NCI-H1048 (cell line): ENCODE measurements at places on chromosomes 5 and 9.

- no peak for DNase-seq
Observed at GRCh38 chr5:83337453-83338035, 134.0 kb upstream of the VCAN start.

- DNase-seq: no peak
Observed at GRCh38 chr5:172606156-172606785, 34.8 kb upstream of the NEURL1B start.

GRCh38 chr9:37444890-37445289, 20.4 kb downstream of the ZBTB5 start:
- no peak for DNase-seq

GRCh38 chr5:151295791-151296477, 7.6 kb downstream of the SLC36A3 start:
- DNase-seq: no peak

DNA sequence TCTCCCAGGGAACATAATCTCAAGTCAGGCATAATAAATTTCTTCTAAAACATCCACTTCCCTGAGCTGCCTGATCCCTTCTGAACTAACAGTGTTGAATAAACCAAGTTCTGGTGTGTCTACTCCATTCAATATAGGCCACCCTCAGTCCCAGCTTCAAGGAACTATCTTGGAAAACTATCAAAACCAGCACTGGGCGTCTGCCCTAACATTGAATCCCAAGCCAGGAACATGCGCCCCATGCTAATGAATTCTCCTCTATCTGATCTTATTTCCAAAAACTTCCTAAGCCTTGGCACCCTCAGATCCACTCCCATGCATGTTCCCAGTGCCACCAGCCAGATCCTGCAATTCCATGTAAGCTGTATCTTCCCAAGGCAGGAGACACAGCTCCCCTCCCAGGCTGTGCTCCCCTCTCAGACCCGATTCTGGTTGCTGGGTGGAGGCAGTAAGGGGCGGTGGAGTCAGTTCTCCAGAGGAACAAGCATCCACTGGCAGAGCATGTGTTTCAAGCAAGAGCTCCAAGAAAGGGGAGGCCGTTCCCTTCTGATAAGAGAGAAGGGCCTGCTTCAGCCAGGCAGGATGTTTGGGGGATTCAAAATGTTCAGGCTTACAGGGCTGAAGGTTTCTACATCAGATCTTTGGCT, 13.1 kb upstream of the FOXI1 start:
- DNase-seq: no peak

GRCh38 chr5:15021266-15022046, 149.9 kb upstream of the ANKH start:
- DNase-seq: no peak

GRCh38 chr9:93305497-93306020, 121.6 kb downstream of the WNK2 start:
- DNase-seq: no peak

- no peak for DNase-seq
Observed at GRCh38 chr5:16260000-16260399, 80.4 kb upstream of the MARCHF11 start.

DNA sequence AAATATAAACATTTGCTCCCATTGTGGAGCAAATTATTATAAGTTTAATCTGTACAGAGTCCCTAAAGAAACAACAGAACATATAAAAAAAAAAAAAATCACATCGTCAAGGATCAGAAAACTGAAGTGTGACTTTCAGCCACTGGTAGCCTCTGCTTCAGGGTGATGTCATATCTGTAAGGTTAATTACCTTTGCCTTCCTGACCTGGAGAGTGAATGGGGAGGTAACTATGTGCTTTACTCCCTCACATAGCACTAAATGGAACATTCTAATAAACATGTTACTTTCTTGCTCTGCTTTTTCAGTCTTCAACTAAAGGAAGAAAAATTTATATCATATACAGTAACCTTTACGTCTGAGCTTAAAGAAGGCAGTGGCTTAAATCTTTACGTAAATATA, 70.3 kb upstream of the TRPM3 start:
- DNase-seq: no peak

DNA sequence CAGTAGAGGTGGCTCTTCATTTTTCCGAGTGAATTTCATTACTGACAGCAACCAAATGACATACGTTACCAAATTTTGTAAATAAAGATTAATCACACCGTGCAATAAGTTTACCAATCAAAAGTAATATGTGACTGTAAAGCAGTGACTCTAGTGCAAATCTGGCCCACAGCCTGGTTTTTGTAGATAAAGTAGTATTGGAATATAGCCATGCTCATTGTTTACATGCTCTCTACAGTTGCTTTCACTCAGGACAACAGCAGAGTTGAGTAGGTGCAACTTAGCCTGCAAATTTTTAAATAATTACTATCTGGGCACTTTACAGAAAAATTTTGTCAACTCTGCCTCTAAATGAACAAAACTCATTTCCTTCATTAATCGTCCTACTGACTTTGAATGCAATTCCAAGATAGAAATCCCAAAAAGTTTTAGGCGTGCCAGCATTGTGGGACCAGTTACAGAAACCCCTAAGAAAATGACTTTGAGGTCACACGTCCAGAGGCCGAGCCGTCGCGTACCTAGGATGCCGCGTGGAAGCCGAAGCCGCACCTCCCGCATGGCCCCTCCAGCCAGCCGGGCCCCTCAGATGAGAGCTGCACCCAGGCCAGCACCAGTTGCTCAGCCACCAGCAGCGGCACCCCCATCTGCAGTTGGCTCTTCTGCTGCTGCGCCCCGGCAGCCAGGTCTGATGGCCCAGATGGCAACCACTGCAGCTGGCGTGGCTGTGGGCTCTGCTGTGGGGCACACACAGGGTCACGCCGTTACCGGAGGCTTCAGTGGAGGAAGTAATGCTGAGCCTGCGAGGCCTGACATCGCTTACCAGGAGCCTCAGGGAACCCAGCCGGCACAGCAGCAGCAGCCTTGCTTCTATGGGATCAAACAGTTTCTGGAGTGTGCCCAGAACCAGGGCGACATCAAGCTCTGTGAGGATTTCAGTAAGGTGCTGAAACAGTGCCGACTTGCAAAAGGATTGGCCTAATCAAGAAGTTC, 180.7 kb upstream of the TLE4 start:
- DNase-seq: no peak

- no peak for DNase-seq
Observed at GRCh38 chr5:168449166-168449565, 37.1 kb upstream of the RARS1 start.

- DNase-seq: no peak
Observed at GRCh38 chr9:35743452-35743851, 5.6 kb downstream of the GBA2 start.

DNA sequence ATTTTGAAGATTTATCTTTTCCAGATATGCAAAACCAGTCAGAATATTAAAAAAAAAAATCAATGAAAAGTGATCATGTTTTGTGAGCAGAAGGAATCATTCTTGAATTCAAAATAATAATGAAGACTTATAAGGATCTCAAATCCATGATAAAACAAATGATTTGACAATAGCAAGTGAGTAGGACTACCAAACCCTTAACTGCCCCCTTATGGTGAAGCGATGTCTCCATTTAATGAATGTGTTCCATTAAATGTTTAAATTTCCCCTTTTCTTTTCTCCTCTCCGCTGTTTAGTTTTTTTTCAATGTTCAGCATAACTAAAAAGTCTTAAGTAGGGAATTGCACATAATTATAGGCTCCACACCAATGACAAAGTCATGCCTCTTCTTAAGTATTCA, 12.2 kb upstream of the MARCHF3 start:
- no peak for DNase-seq

DNA sequence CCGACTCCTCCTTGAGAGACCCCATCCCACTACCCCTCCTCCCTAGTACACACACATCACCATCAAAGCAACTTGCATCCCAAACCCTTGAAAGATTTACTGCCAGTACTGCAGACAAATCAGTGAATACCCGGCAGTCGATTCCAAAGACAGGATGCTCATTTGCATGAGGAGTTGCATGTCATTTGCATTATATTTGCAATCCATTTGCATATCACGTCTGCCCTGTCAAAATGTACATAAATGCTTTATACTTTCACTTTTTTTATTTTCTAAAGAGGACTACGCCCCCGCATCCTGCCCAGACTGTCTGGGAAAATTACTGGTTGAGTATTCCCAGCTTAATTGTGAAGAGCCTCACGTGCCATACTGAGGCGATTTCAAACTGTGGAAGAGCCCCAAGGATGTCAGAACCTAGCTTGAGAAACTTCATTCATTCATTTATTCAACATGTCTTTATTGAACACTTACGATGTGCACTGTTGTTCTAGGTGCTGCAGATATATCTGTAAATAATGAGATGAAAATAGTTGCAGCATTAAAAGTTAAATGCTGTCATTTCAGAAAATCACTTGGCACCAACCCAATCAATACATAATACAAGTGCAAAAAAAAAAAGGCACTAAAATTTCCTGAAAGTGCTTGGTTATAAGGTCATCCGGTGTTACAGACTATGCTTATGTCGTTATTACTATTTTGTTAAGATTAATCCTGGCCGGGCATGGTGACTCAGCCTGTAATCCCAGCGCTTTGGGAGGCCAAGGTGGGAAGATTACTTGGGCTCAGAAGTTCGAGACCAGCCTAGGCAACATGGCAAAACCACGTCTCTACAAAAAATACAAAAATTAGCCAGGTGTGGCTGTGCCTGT, 17.2 kb upstream of the SIL1 start:
- peak; percentile 85 for DNase-seq

DNA sequence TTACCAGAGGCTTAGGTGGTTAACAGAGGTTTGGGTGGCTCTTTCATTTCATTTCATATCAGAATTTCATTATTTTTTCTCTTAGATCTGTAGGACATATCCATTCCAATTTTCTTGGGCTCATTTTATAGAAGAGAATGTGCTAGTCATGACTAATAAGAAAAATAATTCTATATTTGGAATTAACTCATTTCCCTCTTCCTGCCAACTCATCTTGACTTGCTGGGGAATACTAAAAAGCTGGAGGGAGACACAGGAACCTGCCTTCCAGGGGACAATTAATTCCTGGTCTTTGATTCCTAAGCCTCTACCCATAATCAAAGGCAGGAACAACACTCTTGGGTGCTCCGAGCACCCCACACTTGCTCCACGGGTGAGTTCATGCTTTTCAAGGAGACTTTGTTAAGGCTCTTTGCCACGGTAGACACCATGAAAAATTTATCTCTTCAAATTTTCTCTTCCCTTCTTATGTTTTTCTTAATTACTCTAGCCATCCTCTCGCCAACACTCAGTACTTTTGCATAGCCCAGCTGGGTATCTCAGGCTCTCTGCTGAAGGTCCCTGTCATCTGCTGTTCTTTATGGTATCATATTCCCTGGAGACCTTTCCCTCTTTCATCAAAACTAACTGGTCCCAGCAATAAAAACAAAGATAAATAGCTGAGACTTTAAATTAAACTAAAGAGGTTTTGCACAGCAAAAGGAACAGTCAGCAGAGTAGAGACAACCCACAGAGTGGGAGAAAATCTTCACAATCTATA, 273.9 kb downstream of the NPR3 start:
- DNase-seq: no peak

- DNase-seq: no peak
Observed at GRCh38 chr9:98536542-98537173, 172.1 kb downstream of the GABBR2 start.

DNA sequence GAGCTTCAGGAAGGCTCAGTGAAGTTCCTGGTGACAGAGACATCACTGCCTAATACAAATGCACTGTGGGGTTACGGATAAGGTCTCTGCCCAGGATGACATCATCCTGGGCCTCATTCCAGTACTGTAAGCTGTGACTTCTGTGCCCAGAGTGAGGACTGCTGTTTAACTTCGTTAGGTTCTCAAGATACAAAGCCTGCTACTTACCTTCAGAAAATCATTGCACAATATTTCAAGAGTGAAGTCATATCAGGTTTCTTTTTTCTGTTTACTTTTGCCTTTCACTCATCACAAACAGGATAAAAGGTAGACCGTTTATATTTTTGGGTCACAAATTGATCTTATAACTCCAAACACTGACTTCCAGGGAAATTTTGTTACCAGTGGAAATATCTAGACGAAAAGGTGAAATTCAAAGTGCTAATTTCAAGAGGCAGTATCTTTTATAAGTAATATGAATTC, 241.2 kb downstream of the PIK3R1 start:
- DNase-seq: no peak

- no peak for DNase-seq
Observed at GRCh38 chr5:62578540-62578939, at the start of gene LRRC70. Gene LRRC70, plus strand, starts transcription at chr5:62578819. Its CDS starts 620 bp downstream, at chr5:62579439.

GRCh38 chr9:104766025-104766424, 2.1 kb downstream of the NIPSNAP3B start:
- no peak for DNase-seq

- DNase-seq: no peak
Observed at GRCh38 chr9:105457560-105458294, 9.9 kb downstream of the FSD1L start.

DNA sequence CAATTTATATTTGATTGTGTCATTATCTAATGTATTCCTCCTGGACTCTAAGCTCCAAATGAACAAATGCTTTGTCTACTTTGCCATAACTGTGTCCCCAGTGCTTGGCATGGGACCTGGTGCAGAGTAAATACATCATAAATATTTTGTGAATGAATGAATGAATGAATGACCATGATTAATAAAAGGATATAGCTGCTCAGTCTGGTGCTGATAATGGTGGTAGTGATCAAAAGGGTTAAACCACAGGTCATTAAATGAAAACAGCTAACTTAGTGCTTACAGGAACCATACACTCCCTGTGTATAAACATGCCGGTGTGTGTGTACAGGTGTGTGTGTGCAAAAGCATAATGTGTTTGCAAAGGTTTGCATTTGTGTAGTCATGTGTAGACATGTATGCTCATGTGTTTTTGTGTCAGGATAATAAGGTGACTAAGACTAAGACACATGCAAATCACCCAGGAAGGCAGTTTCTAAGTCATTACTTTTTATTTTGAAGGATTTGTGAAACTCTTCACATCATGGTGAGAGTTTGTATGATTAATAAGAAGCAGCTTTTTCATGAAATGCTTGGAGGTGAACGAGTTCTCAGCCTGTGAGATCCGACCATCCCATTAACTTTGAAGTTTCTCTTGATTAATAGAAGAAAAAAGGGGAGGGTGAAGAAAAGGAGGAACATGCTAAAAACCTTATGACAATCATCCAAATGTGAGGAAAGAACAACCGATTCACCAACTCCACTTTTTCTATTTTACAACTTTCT, 24.6 kb downstream of the SPARC start:
- DNase-seq: no peak

DNA sequence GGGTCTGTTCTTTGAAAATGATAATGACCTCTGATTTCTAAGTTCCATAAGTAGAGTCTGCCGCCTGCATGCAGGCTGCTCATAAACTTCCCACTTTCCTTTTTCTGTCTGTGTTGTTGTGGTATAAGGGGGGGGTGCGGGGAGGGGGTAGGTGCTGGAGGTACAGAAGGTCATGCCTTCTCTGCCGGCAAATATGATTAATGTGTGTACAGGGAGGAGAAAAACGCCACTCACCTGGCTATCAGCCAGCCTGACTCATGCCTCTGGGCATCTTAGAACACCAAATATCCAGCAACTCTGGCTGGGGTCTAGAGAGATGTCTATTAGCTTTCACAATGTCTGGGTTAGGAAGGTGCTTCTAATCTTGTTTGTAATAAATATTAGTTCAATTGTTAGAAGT, 128.3 kb downstream of the EFNA5 start:
- no peak for DNase-seq
